Head of caudate nucleus (tissue), 42 donors: ENCODE measurements at places on chromosomes 5 and 9.

DNA sequence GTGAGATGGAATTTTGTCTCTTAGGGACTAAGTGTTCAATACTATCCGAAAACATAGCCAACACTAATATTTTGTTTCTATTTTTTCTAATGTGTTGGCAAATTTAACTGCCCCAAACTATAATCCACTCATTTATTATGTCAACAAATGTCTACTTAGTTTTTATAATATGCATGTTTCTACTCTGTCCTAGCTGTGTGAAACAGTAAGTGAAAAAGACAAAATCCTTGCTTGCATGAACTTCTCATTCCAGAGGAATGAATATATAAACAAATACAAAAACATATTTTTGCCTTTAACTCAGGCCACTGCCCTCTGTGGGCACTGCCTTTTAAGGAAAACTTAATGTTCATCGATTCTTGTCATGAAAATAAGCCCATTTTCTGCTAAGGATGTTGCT is 1275.4 kb upstream of the CDH18 start:
- no peak for DNase-seq

DNA sequence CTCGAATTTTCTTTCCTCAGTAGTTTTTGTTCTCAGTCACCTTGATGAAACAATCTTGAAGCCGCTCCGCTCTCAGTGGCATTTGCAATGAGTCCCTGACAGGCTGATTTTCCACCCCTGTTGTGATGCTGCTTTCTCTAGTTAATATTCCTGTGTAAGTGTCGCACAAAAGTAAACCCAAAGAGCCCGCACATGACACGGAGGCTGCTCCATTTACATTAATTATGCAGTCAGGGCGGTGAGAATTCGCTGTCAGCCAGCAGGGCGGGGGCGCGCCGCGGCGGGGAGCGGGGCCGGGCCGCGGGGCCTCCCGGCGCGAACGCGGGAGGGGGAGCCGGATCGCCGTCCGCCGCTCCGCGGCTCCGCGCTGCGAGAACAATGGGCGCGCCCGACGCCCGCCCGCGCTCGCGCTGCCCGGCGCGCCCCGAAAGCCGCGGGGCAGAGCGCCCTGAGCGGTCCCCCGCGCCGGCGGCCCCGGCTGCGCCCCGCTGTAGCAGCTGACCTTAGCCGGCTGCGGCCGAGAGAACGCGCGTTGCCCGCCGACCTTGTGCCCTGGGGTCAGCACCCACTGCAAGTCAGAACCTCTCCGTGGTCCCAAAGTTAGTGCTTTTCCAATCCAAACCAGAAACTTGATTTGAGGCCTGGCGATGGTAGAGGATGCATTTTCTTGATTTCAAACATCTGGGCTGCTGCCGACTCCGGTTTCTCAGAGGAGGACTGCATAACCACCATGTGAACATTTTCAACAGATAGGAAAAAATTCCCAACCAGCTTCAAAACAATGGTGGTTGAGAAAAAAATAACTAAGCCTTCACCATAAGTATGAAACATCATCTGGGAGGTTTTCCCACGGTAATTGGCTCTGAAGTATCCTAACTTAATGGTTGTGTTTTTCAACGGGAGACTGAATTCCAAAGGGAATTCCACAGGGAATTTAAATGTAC is 142.6 kb downstream of the PBX3 start:
- peak; percentile 82 for DNase-seq

DNA sequence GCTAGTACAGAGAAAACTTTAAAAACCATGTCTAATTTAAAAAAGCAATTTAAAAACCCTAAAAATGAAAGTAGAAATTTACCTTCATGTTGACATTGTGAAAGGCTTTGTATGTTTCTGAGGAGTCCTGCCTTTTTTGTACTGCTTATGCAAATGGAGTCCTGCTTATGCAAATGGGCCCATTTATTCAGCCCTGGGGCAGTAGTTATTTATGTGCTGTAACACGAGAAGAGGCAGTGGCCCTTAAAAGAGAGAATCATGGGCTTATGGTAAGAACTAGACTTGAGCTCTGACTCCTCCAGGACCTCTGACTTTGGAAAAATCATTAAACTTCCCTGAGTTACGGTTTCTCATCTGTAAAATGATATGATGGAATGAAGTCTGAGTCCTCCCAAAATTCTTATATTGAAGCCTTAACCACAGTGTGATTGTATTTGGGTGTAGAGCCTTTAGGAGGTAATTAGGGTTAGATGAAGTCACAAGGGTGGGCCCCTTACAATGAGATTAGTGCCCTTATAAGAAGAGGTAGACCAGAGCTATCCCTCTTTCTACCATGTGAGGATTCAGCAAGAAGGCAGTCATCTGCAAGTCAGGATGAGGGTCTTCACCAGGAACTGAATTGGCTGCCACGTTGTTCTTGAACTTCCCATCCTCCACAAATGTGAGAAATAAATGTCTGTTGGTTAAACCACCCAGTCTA is 447.8 kb upstream of the CD180 start:
- DNase-seq: no peak

DNA sequence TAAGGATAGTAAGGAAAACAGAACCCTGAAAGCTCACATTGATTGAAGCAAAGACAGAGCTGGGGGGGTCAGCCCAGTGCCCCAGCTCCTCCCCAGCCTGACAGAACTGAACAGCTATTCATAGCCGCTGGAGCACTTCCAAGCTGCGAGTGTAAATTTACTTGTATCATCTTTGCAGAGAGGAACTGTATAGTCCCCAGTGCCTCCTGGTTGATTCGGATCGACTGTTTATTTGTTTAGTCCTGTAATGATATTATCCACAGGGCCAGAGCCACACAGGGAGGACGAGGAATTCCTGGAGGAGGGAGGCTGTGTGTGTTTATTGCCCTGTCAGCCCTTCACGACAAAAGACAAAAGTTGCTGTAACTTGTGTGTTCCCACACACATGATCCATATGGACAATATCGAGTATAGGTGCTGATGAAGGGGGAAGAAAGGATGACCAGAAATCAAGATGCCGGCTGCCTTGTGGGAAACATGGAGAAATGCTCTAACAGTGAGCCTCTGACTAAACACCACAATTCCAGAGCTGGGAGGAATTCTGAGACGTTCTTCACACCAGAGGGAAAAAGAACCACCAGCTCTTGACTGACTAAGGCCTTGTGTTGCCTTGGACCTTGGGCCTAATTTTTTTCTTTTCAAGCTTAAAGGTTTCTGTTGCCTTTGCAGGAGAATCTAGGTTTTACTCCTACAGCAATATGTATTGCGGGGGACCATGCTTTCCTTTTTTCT is 31.1 kb downstream of the FOXD1 start:
- peak; percentile 27 for DNase-seq

GRCh38 chr9:4686112-4686511 is 6.7 kb downstream of the CDC37L1 start:
- no peak for DNase-seq

- DNase-seq: no peak
These were observed 81.1 kb upstream of the RPS23 start for GRCh38 chr5:82359272-82359671.

GRCh38 chr5:30968971-30969370 is 224.5 kb upstream of the CDH6 start:
- DNase-seq: no peak

- DNase-seq: peak; percentile 37
These were observed 47.5 kb downstream of the SLC22A5 start for GRCh38 chr5:132417010-132417439.

GRCh38 chr5:152256580-152256979 is 148.5 kb downstream of the NMUR2 start:
- DNase-seq: no peak

- peak; percentile 22 for DNase-seq
These were observed 26.3 kb downstream of the SEMA5A start for GRCh38 chr5:9519537-9519936.

GRCh38 chr5:109693535-109694400 is 4.0 kb downstream of the MAN2A1 start:
- no peak for DNase-seq

DNA sequence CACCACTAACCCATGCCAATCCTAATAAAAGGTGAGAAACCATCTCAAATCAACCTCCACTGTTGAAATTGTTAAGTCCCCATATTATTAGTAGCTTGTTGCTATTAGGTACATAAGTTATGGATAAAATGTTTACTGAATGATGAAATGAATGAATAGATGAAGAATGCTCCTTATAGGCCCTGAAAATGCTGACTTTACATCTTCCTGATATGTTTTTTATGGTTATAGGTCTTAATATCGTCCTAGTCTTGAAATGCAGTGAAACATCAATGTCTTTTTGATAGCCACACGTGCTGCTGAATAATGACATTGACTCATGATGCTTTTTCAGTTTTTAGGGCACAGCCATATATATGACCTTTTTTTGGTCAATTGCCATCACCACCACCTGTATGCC is 277.7 kb downstream of the SAXO1 start:
- DNase-seq: no peak

DNA sequence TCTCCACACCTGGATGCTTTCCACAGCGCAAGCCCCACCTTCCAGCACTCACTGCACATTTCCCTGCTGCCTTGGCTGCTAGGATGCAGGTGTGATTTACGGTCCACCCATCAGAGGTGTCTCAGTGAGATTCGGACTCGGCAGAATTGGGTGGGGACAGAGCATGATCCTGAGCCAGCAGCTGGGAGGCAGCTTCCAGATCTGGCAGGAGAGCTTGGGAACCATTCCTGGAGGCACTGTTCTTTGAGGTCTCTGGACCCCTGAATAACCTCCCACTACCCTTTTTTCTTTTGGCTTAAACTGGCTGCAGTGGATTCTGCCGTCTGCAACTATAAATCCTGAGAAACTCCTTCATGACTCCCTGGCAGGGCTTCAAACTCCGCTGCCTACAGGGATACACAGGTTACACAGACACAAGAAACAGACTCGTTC is 99.6 kb upstream of the PHYKPL start:
- no peak for DNase-seq

GRCh38 chr5:74109344-74109743 is 483.3 kb downstream of the ARHGEF28 start:
- DNase-seq: no peak

- no peak for DNase-seq
These were observed 42.2 kb upstream of the UGT3A2 start for GRCh38 chr5:36108758-36109460.

DNA sequence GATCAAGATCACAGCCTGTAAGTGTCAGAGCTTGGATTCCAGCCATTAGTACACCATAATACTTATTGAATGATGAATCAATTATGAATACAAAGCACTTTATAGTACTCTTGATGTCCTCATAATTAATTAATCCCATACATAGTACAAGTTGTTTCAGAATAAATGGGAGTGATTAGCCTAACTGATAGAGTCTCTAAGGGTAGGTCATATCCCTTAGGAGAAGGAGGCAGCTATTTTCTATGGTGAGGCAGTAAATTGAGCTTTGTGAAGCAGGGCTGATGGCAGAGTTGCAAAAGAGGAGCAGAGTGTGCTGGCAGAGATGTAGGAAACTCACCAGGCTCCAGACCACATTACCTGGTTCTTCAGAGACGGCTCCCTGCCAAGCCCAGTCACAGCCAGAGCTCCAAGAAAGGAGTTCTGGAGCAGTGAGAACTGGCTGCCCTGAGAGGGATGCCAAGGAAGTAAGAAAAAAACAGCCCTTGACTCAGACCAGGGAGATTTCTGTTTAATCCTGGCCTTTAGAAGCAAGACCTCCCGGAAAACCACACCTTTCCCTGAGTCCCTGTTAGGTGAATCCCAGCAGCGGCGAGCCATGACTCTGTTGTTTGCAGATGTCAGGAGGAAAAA is 112.9 kb downstream of the SH3TC2 start:
- peak; percentile 41 for DNase-seq

- no peak for DNase-seq
These were observed 495.2 kb downstream of the AGTPBP1 start for GRCh38 chr9:85246541-85246940.

GRCh38 chr9:34121996-34122395 is 4.5 kb downstream of the DCAF12 start:
- DNase-seq: no peak

- no peak for DNase-seq
These were observed 19.8 kb downstream of the ATP6V0E1 start for GRCh38 chr5:173003360-173003759.

- DNase-seq: no peak
These were observed 66.1 kb downstream of the PAPPA start for GRCh38 chr9:116219686-116220085.
